ENCODE measurements at places on chromosomes 5 and 9.

DNA sequence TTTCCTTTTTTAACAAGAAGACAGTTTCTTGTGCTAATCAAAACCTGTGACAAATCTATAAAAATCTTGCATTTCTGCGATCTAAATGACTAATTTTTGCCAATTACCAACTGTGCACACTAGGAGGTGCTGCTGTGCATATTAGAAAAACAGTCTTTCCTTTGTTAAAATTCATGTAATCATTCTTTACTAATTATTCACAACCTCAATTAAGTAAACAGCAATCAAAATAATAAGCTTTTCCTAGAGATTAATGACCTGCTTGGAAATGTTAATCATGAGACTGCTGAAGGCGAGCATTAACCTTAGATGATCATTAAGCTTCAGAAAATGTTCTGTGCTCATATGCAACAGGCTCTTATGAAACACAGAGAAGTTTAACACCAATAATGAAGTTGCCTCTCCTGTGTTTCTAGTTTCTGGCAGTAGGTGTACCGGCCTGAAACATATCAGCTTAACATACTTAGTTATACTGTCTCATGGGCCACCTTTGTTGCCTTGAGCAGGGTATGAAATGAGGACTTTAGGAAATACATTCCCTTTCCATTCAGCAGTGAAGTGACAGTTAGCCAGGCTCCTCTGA, 17.7 kb downstream of the RFESD start:
- DNase-seq: peak; percentile 15

DNA sequence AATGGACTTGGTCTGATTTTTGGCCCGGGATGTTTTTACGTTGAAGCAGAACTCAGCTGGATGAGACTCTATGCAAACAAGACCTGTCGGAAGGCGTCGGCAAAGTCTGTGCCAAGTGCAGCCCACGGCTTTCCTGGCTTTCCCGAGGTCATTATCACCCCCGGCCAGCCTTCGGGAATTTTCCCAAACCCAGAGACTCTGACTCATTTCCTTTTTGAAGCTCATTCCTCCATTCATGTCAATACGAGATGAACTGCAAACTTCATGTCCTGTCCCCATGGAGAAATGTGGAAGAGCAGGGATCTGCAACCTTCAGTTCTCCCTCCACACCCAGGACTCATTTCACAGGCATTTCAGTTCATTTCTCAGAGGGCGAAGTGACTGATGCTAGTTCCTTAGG, 95.3 kb downstream of the IRX2 start:
- DNase-seq: no peak

DNA sequence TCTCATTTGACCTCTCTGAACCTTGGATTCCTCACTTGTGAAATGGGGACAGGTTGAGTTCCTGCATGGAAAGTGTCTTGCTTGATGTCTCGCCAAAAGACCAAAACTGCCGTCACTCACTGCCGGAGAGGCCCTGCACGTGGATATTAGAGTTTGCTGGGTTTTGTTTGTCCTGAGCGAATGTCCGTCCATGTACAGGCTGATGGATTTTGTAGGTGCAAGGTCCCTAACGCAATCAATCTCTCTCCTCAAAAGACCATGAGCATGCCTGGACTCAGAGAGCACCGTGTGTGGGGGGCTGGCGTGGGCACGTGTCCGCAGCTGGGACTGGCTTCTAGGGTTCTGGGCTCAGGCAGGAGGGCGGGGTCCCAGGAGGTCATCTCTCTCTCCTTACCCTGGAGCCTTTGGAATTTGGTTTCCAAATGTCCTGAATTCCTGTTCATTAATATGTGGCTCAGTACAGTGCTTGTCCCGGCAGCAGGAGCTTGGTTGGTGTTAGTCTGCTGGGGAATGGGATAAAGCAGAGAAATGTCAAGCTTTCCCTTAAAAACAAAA, 146.0 kb upstream of the IER5L start:
- no peak for DNase-seq

DNA sequence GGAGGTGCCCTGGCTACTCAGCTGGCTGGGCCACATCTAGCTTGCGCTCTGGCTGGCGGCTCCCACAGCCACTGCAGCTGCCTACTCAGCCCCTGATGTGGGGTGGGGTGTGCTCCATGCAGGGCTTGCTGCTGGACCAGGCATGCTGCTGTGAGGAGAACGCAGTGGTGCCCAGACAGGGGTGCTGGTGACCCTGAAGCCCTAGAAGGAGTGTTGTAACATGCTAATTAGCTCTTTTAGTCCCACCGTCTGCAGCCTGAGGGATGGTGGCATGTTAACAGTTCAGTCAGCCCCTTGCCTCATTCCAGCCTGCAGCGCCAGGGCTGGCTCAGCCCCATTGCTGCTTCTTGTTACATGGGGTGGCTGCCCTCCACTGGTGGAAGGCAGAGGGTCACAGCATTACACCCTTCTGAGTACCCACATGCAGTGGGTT, 642.3 kb downstream of the DMRTA1 start:
- no peak for DNase-seq

- no peak for DNase-seq
Measured at GRCh38 chr9:70658765-70659164, 244.3 kb upstream of the KLF9 start.

- no peak for DNase-seq
Measured at GRCh38 chr5:127410959-127411358, 106.5 kb upstream of the PRRC1 start.

GRCh38 chr5:128328446-128328845, 209.6 kb downstream of the FBN2 start:
- DNase-seq: no peak

Data from stimulated activated CD4-positive, alpha-beta T cell treated with anti-CD3 and anti-CD28 coated beads, Interleukin-12 subunit alpha, Interleukin-12 subunit beta, amount 100 ng/mL, for 24 hours (primary cell).